ENCODE measurements at places on chromosomes 2 and 18. TPM values are rescaled to one million over a fixed set of nuclear protein-coding genes. Genes with fewer than 3 reads are reported as not detected.

Gene RAPGEF4
- not detected for total RNA-seq

Gene CTLA4
- total RNA-seq = 63.7 TPM

Gene MEX3C
- 67.8 TPM for total RNA-seq

Gene DES
- total RNA-seq = not detected

Gene ARHGAP15
- total RNA-seq = 36.4 TPM

Gene ASB3
- 19.1 TPM for total RNA-seq

Gene FRZB
- total RNA-seq = not detected

Gene POU3F3
- total RNA-seq = not detected

Gene ZCCHC2
- total RNA-seq = 32.6 TPM

Gene REG3G
- not detected for total RNA-seq

Gene SP140
- total RNA-seq = 112 TPM

Gene ZDBF2
- total RNA-seq = 7.1 TPM

Gene RGPD8
- 18.5 TPM for total RNA-seq

Gene KCNK3
- not detected for total RNA-seq

Gene CCDC85A
- total RNA-seq = not detected

Gene IRS1
- total RNA-seq = 3.7 TPM

Gene ACMSD
- total RNA-seq = not detected

Gene ZBTB7C
- 0.06 TPM for total RNA-seq
